ENCODE measurements at places on chromosomes 5 and 9. TPM values are rescaled to one million over a fixed set of nuclear protein-coding genes. Genes with fewer than 3 reads are reported as not detected.

The PCDHB14 gene
- 6.9 TPM for total RNA-seq

The PURA gene
- 12.3 TPM for total RNA-seq

The BAAT gene
- 0.17 TPM for total RNA-seq

The REEP2 gene
- total RNA-seq, result 14.6 TPM

The GALT gene
- 37.6 TPM for total RNA-seq

The PDE6A gene
- total RNA-seq, result 0.39 TPM

The PCDHGA10 gene
- 3.6 TPM for total RNA-seq

The GABRA6 gene
- total RNA-seq, result not detected

The ST6GALNAC4 gene
- total RNA-seq, result 11.8 TPM

- no peaks in the 10 kb centered on the region for H3K4me1 ChIP-seq
- no peak overlapping the region for H3K27ac ChIP-seq
- H3K36me3 ChIP-seq, result no peaks in the 10 kb centered on the region
- no peaks in the 10 kb centered on the region for H3K27me3 ChIP-seq
- peak; percentile 58 for DNase-seq
Observed at GRCh38 chr5:168295574-168296201, 4.2 kb downstream of the WWC1 start.

DNA sequence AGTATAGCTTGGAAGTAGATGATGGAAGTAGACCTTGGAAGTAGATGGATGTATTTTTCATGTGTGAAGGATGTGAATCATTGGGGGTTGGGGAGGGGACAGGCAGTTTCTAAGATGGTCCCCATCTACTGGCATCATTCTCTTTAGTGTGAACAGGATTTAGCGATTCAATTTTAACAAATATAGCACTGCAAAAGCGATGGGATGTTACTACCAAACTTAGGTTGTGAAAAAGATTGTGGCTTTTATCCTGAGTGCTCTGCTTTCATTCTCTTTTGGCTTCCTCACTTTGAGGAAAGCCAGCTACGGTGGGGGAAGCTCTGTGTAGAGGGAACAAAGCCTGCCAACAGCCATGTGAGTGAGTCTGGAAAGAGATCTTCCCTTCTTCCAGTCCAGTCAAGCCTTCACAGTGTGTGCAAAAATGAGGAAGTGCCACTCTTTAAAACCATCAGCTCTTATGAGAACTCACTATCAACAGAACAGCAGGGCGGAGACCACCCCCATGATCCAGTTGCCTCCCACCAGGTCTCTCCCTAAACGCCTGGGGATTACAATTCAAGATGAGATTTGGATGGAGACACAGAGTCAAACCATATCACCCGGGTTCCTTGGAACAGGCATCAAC lies 441.4 kb downstream of the SH3GL2 start:
- H3K4me1 ChIP-seq, result no peaks in the 10 kb centered on the region
- no peak for DNase-seq
- no peaks in the 10 kb centered on the region for H3K36me3 ChIP-seq

DNA sequence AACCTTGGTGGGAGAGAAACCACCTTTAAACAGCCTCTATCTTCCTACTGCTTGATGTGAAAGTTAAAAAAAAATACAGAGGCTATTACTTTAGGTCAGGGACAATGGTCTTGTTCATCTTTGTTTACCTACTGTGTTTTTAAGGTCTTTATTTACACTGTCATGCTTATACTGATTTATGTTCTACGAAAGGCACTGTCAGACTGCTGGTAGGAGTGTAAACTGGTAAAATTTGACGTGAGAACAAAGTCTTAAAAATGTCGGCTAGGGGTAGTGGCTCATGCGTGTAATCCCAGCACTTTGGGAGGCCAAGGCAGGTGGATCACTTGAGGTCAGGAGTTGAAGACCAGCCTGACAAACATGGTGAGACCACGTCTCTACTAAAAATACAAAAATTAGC lies 42.1 kb upstream of the ELOVL7 start:
- no peaks in the 10 kb centered on the region for H3K36me3 ChIP-seq
- H3K27ac ChIP-seq, result no peak overlapping the region
- H3K4me3 ChIP-seq, result no peak overlapping the region
- no peaks in the 10 kb centered on the region for H3K27me3 ChIP-seq
- no peak for DNase-seq

DNA sequence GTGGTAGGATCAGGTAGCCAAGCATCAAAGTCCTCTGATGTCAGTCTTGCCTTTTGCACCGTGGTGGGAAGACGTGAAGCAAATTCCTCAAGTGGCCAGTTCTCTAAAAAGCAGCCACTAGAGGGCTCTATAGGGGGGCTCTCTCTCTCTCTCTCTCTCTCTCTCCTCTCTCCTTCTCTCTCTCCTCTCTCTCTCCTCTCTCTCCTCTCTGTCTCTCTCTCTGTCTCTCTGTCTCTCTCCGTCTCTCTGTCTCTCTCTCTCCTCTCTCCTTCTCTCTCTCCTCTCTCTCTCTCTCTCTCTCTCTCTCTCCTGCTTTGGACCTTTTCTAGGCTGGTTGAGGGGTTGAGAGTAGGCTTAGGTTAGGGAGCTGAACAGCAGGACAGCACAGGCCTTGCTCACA lies 13.9 kb upstream of the OSMR start:
- H3K27ac ChIP-seq, result no peak overlapping the region
- peaks cover 22% of the 10 kb centered on the region for H3K4me1 ChIP-seq
- peak; percentile 82 for DNase-seq
- no peak overlapping the region for H3K4me3 ChIP-seq
- H3K27me3 ChIP-seq, result no peaks in the 10 kb centered on the region
- H3K36me3 ChIP-seq, result no peaks in the 10 kb centered on the region

- H3K4me3 ChIP-seq, result no peak overlapping the region
- no peaks in the 10 kb centered on the region for H3K36me3 ChIP-seq
- DNase-seq, result no peak
- H3K4me1 ChIP-seq, result no peaks in the 10 kb centered on the region
- H3K27ac ChIP-seq, result no peak overlapping the region
Observed at GRCh38 chr5:172178301-172178987, 9.6 kb downstream of the STK10 start.

DNA sequence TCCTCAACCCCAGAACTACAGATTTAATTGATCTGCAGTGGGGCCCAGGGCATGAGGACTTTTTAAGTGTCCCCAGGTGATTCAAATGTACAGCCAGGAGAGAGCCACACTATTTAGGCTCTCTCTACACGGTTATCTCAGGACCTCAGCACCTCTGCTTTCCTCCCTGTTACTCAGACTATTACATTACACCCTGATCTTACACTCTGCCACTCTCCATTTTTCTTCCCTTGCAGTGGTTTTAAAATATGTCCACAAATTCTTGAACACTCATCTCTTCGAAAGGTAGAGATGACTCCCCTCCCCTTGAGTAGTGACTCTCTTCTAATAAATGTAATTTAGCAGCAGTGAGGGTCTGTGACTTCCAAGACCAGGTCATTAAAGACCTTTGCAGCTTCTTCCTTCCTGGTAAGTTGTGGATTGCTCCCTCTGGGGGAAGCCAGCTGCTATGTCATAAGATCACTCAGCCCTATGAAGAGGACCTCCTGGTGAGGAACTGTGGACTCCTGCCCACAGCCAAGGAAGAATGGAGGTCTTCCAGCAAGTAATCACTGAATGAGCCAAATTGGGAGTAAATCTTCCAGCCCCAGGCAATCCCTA lies 87.5 kb upstream of the SSBP2 start:
- no peaks in the 10 kb centered on the region for H3K36me3 ChIP-seq
- H3K27ac ChIP-seq, result no peak overlapping the region
- peak; percentile 57 for DNase-seq
- no peaks in the 10 kb centered on the region for H3K27me3 ChIP-seq
- H3K4me3 ChIP-seq, result no peak overlapping the region

DNA sequence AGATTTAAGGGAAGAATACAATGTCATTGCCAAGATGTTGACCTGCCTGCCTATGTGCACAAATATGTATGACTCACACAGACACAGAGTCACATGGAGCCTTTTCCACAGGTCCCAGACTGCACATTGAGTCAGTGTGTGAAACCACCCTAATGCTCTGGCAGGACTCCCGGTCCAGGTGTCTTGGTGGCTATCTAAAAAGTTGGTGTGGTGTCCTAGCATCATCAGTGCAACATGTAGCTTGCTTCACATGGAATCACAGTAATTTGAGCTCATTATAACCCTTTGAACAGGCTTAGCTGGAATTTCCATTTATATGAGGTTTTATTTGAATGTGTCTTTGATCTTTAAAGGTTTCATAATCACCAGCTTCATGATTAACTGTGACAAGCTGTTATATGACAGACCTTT lies 10.7 kb downstream of the IFNA5 start:
- peaks cover 11% of the 10 kb centered on the region for H3K27me3 ChIP-seq
- DNase-seq, result no peak
- no peak overlapping the region for H3K4me3 ChIP-seq
- no peaks in the 10 kb centered on the region for H3K36me3 ChIP-seq

DNA sequence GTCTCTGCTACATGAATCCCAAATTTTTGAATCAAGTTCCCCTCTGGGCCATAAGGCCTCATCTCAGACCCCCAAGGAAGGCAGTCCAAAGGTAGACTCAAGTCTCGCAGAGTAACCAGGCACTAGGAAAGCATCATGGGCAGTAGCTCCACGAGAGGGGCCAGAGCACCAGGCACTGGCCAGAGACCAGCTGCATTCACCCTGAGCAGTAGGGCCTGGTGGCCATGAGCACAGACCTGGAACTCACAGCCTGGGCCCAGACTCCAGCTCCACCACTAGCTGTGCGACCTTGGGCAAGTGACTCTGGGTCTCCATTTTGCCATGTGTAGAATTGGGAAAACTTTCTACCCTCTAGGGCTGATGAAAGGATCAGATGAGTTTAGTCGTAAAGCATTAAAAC lies 28.5 kb downstream of the NANS start:
- H3K4me1 ChIP-seq, result peaks cover 4% of the 10 kb centered on the region
- H3K27ac ChIP-seq, result no peak overlapping the region

DNA sequence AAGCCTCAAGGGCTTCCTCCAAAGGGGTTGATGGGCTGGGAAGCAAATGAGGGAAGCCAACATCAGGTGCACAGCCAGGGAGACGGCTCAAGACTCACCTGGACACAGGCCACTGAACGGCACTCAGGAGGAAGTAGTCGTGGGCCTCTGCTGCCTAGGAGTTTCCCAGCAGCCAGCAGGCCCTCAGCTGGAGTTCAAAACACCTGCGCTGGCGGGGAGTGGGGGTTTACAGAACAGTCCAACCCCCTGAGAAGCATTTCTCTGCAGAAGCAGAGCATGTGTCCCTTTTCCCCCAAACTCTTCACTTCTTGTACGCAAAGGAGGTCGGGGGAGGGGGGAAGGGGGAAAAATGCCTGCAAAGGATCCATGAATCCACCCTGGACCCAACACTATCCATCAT lies 2.3 kb downstream of the WHRN start:
- peak overlapping the region; percentile 77 for H3K4me3 ChIP-seq
- H3K27me3 ChIP-seq, result peaks cover 14% of the 10 kb centered on the region
- no peaks in the 10 kb centered on the region for H3K36me3 ChIP-seq
- peak; percentile 6 for DNase-seq

DNA sequence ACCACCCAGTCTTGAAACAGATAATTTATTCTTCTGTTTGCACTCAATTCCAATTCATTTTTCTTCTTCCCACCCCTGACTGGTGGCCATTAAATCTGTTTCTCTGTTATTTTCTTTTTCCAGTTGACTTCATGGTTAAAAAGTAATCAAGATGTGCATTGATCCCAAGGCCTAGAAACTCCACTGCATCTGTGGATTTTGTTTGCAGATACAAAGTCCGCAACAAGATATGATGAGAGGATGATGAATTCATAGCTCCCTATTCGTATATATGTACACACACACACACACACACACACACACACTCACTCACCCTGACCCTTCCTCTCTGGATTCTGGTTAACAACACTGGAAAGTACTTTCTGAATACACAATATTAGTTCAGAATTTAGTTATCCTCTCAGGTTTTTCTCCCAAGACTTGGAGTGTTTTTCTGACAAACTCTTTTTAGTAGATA lies 52.4 kb downstream of the CD180 start:
- H3K27me3 ChIP-seq, result no peaks in the 10 kb centered on the region
- DNase-seq, result no peak
- no peak overlapping the region for H3K4me3 ChIP-seq

Measured in A673 (cell line).